Activated effector memory CD4-positive, alpha-beta T cell treated with anti-CD3 and anti-CD28 coated beads, Interleukin-2, amount 50 U/mL, for 16 hours (primary cell): ENCODE measurements at places on chromosomes 5 and 9.
A peak's percentile ranks its signal among the peaks of the same experiment; 100 is the strongest.

DNA sequence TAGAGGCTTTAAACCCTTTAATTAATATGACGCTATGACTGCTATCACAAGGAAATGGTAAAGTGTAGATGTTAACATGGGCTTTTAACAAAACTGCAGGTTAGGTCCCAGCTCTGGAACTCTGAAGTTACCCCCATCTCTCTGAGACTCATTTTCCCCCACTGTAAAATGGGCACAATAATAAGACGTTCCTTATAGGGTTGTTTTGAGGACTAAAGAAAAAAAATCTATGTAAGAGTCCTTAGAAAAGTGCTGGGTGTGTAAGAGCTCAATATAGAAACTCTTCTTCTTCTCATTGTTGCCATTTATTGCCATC, 45.8 kb upstream of the STK32A start:
- no peak for DNase-seq

GRCh38 chr5:127518319-127518621, 830 bp downstream of the PRRC1 start:
- DNase-seq: no peak

DNA sequence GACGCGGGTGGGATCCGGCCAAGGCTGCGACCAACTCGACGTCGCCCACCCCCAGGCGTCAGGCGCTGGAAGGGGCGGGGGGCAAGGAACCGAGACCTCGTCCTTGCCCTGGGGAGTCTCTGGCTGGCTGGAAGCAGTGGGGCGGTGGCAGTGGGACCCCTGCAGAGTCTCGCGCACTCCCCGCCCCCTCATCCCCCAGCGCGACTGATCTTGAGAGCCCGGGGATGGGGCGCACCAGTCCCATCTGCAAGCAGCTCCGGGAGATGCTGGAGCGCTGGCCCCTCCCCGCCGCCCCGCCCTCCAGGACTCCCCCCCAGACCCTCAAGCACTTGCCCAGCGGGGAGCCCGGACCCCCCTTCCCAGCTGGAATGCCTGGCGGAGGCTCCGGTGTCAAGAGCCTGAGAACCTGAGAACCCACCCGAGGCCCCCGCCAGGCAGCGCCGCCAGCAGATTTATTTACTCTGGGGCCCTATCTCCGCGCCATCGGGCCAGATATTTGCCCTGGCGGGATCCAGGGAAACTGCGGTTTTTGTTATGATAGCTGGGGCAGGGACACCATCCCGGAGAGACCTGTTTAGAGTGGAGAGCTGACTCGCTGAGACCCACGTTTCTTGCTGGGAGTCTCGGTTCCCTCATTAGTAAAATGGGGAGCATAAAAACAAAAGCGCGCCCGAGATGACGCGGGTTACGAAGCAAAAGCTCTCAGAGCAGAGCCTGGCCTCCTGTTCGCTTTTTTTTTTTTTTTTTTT, 1.2 kb downstream of the PRRT1B start:
- DNase-seq: no peak

DNA sequence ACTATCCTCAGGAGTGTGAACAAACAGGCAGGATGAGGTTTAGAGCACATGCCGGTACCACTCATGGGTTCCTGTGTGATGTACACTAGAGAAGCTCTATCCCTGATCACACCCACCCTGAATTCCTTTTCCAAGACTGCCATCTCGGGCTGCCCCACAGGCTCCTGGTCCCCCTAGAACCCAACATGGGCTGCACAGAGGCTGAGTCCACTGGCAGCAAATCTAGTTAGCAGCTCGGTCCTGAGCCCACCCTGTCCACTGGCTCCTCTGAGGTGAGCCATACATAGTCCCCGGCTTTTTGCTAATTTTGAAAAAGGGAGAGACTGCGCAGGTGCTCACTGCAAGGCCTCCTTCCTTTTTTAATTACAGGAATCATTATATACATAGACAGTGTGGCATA, 227.0 kb downstream of the FSTL4 start:
- peak; percentile 21 for DNase-seq

DNA sequence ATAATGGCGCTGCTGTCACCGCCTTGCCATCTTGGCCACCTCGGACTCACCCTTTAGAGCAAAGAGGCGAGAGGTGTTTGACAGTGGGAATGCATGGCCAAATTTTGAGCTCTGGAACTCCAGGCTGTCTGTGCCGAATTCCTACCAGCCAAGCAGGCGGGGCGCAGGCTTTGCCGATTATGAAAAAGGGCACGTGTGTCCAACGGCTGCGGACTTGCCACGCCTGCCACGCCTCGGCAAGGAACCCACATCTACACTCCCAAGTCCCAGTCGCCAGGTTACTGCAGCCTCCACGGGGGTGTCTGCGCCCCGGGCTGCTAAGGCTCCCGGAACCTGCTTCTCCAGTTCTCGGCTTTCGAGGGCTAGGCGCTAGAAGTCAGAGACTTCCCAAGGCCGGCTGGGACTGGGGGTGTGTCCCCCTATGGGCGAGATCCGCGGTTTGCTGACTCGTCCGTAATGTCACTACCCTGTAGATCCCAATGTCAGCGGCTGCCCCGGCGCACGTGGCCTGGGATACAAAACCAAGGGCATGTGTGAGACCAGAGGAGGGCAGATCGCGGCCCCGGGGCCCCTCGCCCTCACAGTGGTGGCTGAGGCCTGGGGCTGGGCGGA, 2.8 kb downstream of the NPR3 start:
- no peak for DNase-seq

GRCh38 chr9:123073991-123074422, 40.5 kb downstream of the GPR21 start:
- no peak for DNase-seq

- no peak for DNase-seq
These were observed 353 bp upstream of the TMED9 start for GRCh38 chr5:177591690-177592009.

- no peak for DNase-seq
These were observed 10.7 kb downstream of the SAP30L start for GRCh38 chr5:154456540-154456939.

DNA sequence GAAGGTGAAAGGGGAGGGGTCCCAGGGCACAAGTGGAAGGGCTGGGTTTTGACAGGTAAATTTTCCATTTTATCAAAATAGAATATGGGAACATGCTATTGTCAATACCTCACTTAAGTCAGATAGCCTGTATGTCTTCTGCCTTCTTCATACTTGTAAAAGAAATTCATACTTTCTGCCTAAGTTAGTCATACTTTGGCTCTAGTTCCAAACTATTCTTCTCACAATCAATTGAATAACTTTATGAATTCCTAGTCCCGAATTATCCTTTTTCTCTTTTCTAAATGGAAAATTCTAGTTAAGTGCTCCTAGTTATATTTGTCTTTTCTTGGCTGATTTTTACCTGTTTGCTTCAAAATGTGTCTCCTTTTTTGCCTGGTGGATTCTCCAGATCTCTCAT, 271.4 kb downstream of the CSNK1G3 start:
- DNase-seq: no peak

DNA sequence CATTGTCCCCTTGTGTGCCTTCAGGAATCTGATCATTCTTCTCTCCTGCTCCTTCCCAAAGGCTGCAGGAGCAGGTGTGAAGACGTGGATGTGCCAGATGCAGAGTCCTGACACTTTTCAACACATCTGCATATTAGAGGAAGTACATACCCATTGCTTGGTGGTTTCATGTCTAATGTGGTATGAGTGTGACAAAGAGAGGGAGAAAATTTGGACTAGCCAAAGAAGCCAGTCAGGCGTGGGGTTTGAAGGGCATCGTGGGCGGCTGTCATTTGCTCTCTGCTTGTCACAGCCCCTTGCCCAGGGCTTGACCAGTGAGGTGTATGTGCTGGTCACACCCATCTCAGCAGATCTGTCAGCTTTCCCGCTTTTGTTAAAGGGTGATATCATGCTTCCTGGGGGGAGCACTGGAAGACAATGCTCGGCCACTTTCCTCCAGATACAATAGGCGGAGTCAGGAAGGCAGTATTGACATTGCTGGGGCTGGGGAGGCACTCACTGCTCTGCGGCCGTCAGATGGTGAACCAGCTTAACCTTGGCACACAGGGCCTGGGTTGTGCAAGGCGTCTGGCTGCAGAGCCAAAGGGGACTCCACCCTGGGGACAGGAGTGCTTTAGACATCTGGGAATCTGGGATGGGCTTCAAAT, 8.6 kb downstream of the TEK start:
- DNase-seq: no peak

DNA sequence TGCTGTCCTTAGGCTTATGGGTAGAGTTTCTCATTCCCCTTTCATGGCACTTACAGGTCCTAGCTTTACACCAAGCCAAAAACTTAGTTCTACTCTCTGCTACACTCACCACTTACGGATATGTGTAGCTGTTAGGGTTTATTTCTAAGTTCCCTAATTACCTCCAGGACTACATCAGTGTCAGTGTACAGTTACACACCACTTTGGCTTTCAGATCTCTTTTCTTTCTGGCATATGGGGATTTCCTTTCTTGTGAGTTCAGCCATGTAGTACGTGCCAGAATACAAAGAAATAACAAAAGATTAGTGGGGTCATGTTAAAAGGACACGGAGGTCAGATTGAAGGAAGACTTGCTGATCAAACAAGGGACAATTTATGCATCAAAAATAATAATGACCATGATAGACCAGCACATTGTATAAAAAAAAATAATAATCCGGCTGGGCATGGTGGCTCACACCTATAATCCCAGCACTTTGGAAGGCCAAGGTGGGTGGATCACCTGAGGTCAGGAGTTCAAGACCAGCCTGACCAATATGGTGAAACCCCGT, 41.8 kb downstream of the LYRM7 start:
- no peak for DNase-seq

- DNase-seq: no peak
These were observed 46.4 kb downstream of the SNCAIP start for GRCh38 chr5:122358372-122358979.

DNA sequence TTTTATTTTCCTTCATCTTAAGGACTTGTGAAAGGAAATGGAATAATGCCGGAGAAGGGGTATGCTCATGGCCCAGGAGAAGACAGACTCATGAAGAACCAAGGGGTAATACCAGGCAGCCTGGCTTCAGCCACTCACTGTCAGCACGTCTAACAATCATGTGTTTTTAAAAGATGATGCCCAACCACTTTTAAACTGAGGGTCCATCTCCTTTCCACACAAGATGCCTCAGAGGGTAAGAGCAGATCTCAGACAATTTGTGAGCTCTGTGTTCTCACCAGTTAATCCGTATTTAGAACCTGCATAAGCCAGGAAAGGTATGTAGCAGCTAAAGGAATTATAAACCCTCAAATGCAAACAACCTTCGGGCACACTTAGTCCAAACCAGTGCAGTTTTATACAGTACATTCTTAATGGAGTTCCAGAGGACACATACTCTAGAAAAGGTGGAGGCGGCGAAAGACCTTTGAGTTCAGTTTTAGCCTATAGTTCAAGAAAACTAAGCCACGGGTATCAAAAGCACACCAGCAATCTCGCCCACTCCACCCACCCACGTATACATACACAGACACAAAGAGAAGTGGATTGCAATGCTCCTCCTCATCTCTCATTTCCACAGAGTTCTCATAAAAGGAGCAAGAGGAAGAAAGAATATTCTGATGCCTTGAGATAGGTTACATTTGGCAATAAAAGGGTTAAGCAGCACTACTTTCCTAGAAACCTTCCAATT, 2.6 kb downstream of the DIAPH1 start:
- DNase-seq: no peak
